ENCODE measurements at places on chromosomes 7 and 10.
A peak's percentile ranks its signal among the peaks of the same experiment; 100 is the strongest.

DNA sequence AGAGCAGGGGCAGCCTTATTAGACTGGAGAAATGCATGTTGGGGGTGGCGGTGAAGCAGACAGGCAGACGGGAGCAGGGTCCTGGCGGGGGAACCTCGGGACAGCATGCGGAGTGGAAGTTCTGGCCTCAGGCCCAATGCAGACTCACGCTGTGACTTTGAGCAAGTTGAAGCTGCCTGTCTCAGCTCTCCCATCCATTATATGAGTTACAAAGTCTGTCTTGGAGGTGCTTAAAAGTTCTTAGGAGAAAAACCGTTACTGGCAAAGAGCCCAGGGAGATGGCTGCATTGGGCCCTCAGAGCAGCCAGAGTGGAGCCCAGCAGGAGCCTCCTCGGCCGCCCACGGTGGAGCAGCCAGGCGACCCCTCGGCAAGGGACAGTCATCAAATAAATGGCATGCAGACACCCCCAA, 509.5 kb downstream of the PLXNA4 start:
- peak; percentile 95 for DNase-seq

GRCh38 chr7:30831936-30832335, 60.7 kb downstream of the MINDY4 start:
- DNase-seq = no peak

GRCh38 chr7:31490796-31491314, 23.0 kb upstream of the ITPRID1 start:
- DNase-seq = peak; percentile 56

DNA sequence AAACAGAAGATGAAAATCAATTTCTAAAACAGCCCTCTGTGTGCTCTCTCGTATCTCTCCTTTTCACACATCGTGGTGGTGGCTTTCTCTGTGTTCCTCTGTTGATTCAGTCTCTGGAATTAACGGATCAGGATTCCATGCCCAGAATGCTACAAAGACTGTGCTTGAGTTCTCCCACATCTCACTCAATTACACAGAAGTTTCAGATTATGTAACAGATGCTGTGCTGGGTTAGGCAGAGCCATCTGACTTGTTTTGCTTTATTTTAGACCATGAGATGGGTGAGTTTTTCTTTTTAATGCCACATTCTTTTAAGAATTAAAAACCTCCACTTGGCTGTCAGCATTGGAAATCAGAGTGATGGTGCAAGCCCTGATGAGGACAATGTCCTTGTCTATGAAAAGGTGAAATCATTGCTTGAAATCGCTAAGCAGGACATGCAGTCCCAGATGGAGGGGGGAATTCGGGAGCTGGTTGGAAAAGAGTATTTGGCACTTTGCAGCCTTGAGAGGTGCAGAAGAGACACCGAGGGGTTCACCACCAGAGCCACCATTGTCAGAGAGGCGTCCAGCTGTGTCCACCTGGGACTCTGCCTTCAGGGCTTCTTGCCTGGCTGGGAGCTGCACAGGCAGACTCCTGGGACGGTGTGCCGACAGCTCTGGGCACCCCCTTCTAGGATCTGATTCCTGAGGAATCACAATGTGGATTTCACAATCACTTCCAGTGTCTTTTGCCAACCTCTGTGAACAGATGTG, 80.4 kb downstream of the EGFR start:
- no peak for DNase-seq

GRCh38 chr7:17131983-17132655, 166.3 kb upstream of the AHR start:
- DNase-seq = no peak

- peak; percentile 47 for DNase-seq
These were observed 656 bp upstream of the CNNM2 start for GRCh38 chr10:102917314-102917961.

DNA sequence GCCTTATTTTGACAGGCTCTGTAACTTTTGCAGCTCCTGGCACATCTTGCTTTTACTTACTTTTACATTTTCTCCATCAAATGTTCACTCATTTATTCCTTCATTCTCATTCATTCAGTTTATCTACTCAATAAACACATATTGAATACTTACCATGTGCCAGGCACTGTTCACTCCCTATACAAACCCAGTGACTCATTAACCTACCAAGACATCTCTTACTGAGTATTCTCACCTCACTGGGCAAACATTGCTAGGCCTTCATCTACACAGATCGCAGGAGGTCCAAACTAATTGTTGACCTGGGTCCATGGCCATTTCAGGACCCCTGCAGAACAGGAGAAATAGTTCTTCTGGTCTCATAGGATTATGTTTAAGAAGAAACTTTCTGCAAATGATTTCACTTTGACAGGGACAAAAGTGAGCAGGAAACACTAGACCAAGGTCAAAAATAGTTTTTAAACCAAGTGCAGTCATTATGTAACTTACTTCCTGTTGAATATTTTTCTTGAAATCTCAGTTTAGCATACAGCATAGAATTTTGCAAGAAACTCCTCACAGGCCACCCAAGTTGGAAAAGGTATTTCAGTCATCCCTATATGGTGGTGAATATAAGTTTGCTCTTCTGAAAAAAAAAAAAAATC, 17.6 kb downstream of the SLC26A4 start:
- DNase-seq = no peak

- no peak for DNase-seq
These were observed 274.8 kb upstream of the NRG3 start for GRCh38 chr10:81600185-81600584.

DNA sequence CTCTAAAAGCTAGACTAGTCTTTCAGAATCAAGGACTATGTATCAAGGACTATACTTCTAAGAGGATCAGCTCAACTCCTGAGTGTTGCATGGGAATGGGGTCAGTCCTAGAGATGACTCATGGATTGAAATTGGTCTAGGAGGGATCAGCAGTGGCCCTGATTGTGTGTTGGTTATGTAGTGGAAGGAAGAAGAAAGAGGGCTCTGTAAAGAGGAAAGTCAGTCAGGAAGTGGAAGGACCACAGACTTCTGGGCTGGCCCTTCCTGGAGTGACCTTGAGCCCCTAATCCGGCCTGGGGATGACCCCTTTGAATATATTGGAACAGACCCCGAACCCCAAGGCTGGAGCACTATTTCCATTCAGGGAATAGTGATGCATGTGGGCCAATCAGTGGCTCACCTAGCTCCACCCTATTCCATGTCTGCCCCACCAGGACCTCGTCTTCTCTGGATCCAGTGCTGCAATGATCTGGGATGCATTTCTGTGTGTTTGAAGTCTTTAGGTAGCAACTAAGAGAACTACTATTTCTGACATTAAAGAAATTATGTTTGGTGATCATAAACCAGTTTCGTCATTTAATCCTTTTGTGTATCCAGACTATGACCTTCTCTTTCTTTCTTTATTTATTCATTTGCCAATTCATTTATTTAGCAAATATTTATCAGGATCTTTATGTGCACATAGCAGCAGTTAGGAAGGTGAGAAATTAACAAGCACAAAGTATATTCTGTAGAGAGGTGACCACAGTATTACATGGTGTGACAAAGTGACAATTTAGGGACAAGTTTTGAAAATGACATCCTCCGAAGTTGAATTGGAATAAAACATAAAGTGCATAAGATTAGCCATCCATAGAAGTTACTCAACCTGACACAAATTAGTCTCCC, 48.6 kb upstream of the KIF5B start:
- no peak for DNase-seq

DNA sequence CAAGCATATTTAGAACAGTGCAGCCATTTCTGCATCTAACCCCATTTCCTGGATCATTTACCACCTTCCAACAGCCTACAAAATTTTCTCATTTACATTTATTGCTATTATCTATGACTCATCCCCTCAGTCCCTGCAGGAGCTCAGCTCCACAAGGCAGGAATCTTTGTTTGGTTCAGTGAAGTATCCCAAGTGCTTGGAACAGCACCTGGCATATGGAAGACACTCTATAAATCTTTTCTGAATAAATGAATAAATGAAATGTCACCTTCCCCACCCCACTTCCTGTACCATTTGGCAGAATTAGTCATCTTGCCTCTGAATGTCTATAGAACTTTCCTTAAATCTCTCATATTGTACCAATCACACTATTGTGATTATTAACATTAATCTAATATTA, 110.7 kb downstream of the HIP1 start:
- DNase-seq = no peak

DNA sequence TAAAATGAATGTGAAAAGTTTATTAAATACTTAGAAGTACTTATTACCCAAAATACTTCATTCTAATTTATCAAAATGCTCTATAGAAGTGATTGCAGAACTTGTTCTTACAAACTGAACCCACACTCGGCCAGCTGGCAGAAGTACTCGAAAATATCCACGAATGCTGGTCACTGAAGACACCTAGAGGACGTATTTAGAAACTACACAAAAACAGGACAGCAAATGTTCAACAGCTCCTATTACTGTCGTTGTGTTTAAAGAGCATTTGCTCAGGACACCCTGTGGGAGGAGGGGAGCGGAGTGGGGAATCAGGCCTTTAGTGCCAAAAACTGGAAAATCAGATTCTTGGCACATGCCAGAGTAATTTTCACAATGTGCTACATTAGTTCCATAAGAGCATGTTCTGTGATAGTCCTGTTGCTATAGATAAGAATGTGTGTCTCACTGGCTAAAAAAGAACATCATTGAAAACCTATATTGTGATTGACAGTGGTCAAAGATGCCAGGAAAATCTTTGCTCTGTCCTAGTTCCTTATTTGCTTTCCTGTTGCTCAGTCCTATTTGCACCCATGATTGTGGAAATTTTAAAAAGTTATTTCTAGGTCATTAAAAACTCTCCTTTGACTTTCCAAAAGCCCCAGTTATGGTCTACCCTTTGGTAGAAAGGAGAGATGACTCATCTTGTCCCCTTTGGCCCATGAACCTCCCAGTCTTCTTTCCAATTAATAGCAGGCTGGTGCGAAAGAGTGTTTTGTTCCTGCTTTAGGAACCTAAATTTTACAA, 49.0 kb upstream of the NRBF2 start:
- peak; percentile 56 for DNase-seq

DNA sequence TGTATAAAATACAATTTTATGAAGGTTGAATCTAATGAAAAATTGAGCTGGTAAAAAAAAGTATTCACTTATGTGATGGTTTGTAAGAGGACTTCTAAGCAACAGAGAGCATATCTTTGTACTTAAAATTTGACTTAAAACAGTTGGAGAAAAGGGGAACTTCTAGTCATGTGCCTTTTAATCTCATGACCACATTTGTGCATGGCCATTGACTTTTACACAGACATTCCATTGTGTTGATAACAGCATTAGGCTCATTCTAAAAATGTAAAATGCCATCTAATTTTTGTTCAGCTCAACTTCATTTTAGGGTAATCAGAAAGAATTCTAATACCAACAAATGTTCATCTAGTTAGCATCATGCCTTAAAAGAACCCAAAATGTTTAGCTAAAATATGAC, 119.9 kb downstream of the HPSE2 start:
- DNase-seq = no peak

All from spinal cord (tissue), 10 donors.